ENCODE measurements at places on chromosomes 13 and 19. TPM values are rescaled to one million over a fixed set of nuclear protein-coding genes. Genes with fewer than 3 reads are reported as not detected.

DNA sequence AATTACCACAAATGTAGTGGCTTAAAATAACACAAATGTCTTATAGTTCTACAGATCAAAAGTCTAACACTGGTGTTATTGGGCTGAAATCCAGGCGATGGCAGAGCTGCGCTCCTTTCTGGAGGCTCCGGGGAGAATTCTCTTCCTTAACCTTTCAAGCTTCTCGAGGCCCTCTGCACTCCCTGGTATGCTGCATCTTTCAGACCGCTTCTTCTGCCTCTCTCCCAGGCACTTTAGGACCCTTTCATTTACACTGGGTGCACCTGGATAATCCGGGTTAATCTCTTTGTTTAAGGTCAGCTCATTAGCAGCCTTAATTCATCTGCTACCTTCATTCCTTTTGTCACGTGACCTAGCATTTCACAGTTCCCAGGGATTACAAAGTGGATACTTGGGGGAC lies 211.3 kb upstream of the RFC3 start:
- no peak for DNase-seq

DNA sequence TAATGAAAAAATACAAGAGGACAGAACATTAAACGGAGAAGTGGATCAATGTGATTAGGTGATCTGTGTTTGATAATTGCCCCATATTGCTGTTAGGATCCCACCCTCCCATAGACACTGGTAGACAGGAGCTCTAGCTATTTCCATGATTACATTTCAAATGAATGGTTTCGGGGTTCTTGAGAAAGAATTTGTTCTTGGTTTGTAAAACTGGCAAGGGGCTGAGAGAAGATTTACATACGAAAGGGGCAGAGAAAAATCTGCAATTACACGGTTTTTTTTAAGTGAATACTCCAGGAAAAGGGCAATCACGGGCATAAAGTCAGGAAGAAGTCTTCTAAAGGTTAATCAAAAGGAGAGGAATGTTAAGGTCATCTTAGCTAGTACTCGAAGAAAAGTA lies 2125.7 kb upstream of the PCDH20 start:
- DNase-seq = no peak

DNA sequence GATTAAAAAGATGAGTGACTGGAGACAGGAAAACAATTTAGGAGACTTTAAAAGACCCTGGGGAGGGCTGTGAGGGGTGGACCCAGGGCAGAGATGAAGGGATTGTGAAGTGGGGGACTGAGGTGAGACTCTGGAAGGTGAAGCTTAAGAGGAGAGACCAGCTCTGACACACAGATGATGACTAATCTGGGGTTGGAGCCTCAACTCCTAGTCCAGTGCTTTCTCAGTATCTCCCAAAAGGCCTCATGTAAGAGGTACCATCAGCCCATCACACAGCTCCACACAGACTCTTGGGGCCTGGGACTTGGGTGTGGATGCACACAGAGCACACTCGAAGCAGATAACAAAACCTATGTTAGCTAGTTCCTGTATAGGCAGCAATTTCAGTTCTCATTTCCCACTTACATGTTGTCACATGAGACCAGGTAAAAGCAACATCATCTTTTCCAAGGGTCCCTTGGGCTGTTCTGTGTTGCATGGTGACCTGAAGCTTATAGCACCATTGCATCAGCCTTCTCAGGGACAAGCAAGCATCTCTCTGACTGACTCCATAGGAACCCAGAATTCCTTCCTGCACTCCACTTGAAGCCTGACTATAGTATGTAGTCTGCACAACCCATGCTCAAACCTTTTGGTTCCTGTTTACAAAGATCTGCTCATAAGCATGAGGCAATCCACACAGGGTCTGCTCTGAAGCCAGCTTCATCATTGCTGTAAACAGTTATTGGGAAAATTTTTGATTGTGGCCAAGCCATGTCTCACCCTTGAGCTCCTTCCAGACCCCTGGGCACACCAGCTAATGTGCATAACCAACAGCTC lies 88.6 kb upstream of the MYCBP2 start:
- DNase-seq = no peak

DNA sequence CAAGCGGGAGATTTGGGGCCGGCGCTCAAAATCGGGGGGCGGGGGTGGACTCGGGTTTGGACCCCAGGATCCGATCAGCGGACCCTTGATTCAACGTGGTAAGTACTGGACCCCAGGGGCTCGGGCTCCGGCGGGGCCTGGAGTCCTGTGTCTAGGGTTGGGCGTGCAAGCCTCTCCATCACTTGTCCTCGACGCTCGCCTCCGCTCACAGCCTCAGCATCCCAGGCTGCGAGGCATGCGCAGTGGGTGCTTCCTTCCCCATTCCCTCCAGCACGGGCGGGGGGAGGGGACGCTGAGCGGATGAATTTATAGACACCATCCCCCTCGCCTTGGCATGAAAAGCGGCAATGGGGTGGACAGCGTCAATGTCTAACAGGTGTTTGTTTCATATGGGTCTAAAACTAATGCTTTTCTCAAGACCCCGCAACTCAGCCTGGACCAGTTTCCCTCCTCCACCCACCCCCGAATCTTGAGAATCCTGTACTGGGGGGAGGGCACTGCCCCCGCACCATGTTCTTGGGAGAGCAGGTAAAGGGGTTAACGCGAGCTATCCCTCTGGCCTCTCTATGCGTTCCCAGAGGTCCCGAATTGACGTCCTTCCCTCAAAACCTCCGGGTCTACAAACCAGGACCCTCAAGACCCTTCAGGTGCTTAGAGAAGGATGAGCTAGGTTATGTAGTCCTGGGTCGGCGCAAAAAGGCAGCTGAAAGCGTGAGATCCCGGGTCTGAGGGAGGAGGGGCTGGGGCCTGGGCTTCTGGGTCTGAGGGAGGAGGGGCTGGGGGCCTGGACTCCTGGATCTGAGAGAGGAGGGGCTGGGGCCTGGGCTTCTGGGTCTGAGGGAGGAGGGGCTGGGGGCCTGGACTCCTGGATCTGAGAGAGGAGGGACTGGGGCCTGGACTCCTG lies 579 bp downstream of the CPT1C start:
- no peak for DNase-seq

- DNase-seq = peak; percentile 62
These were observed 7.2 kb upstream of the CEACAM8 start for GRCh38 chr19:42601811-42602443.

GRCh38 chr13:99346335-99347042 lies 39.3 kb upstream of the GPR183 start:
- DNase-seq = no peak

YIPF2 gene
- 21.7 TPM for total RNA-seq

GSX1 gene
- not detected for total RNA-seq

LRRC25 gene
- not detected for total RNA-seq

KISS1R gene
- 1.1 TPM for total RNA-seq
